NCI-H1092 treated with DMSO at 0.1 percent for 48 hours (cell line): ENCODE measurements at places on chromosomes 13 and 19.

DNA sequence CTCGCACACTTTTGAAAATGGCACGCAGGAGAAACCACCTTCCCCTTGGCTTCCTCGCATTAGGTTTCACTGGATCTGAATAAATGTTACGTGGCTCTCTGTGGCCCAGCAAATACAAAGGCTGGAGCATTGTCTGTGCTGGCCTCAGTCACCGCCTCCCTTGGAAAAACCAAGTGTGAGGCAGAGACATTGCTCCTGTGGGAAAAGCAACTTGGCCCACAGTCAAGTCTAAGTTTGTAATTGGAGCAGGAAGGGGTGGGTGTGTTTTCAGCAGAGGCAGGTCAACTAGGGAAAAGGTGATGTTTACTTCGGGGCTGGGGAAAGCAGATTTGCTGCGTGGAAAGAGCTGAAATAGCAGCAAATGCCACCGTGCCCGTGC, 101.6 kb downstream of the IRS2 start:
- DNase-seq: peak; percentile 58

DNA sequence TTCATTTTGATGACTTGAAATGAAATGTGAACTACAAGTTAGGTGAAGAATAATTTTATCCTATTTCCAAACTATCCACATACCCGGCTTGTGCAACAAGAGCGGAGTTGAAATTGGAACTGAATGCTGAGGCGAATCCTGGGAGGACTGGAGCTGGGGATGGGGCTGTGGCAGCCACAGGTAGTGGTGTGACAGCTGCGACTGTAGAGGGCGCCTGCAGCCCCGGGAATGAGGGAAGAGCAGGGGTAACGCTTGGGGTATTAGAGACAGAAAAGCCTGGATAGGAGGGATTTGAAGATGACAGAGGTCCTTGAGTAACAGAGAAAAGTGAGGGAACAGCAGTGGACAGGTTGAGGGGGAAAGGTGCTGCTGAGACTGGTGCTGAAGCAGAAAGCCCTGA, 22.0 kb upstream of the STOML3 start:
- no peak for DNase-seq

DNA sequence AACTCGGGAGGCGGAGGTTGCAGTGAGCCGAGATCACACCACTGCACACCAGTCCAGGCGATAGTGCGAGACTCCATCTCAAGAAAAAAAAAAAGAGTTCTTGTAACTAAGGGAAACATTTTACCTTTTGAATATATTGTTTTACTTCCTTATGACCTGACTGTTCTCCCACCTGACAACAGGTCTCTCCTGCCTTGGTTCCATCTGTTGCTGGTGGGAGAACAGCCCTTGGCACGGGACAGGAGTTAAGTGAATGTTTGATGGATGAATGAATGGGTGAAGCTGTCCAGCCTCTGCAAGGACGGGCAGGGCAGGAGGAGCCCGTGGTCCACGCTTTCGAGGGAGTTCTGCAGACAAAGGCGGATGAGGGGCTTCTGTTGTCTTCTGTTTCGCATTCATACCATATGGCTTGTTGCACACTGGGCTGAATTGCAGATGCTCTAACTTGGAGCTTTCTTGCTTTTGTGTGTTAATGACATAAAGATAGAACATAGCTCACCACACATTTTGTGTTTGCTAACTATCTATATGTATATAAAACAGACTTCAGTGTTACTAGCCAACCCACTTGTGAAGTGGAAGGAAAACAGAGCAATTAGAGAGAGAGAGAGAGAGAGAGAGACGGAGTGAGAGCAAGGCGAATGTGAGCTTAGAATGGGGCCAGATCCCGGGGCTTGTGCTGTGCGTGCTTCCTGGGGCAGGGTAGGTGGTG, 16.2 kb upstream of the CCNE1 start:
- no peak for DNase-seq

DNA sequence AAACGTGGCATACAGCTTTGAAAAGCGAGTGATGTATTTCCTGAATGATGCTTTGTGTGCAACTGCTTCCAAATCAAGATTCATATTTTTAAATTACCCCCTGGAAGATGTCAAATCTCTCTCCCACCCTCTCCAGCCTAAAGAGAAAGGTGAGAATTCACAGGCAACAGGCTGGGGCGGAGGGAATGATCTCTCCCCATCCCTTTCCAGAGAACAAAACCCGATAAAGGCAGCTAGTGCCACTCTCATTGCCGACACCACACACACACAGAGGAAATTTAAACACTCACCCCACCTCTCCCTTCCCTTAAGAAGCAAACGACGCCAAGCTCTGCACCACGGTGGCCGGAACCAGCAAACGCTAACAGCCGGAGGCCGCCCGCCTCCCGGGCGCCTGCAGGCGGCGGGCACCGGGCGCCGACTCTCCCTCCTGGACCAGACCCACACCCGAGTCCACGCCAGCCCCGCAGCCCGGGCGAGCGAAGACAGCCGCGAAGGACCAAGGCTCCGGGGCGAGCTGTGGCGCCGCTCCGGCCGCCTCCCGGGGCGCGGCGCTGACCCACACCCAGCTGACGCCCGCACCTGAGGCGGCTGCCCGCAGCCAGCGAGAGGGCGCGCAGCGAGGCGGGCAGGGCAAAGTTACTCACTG, 477 bp downstream of the LNX2 start:
- DNase-seq: peak; percentile 66

DNA sequence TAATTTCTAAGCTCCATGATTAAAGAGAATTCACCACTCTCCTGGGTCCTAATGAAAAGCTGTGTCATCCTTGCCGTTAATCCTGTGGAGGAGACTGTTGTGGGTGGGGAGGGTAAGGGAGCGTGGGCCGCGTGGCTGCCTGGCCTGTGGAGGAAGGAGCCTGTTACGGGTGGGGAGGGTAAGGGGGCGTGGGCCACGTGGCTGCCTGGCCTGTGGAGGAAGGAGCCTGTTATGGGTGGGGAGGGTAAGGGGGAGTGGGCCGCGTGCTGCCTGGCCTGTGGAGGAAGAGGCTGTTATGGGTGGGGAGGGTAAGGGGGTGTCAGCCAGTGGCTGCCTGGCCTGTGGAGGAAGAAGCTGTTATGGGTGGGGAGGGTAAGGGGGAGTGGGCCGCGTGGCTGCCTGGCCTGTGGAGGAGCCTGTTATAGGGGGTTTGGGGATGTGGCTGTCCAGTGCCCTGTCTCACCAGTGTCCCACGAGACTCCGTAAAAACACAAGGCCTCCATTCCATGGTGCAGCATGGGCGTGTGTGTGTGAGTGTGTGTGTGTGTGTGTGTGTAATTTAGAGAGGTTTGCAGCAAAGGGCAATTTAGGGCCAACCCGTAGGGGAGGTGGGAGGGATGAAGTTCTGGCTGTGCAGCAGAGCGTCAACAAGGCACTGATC, 15.6 kb upstream of the DCUN1D2 start:
- no peak for DNase-seq

GRCh38 chr13:44021422-44021821, 141.7 kb downstream of the LACC1 start:
- no peak for DNase-seq

GRCh38 chr13:104320446-104320845, 1254.2 kb upstream of the SLC10A2 start:
- DNase-seq: no peak

DNA sequence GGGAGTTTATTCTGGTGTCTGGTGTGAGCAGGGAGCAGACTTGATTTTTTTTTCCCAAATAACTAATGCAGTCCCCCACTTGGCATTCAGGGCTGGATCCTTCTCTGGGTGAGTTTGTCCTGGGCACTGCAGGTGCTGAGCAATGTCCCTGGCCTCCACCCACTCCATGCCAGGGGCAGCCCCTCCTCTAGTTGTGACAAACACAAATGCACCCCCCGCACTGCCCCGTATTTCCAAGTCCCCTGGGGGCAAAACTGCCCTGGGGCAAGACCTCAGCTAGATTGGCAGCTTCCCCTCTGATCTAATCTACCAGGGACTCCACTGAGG, 6.4 kb downstream of the MOB3A start:
- DNase-seq: no peak

DNA sequence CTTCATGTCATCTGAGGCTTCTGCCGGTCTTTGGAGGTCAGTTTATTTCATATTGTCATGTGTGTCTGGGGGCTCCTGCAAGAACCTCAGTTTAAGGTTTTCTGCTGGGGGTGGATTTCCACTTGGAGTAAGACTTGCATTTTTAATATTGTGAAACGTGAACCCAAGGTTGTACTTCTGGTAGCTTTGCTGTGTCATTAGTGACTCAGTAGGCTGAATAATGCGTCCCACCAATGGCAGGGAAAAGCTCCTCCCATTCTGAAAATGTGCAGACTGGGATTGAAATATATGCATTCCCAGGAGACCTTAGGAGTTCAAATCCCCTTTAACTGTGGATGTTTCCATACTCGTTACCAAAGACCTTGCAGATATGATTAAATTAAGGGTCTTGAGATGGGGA, 46.2 kb downstream of the ING1 start:
- DNase-seq: no peak

DNA sequence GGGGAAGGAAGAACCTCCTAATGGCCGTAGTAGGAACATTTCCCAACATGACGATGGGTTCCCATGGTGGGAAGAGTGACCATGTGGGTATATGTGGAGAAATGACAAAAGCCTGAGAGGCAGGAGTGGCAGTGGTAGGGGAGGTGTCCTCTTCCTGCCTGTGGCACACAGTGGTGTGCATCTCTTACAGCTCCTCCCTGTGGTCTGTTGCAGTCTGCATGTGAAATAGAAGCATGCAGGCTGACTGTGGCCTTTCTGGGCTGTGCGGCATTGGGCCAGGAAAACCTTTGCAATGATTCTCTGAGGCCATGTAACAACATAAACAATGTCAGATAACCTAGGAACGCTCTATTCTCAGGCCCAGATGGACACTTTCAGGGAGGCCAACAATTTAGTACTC, 84.0 kb downstream of the LACC1 start:
- DNase-seq: no peak

GRCh38 chr19:38417544-38418506, 8.2 kb downstream of the RASGRP4 start:
- no peak for DNase-seq

DNA sequence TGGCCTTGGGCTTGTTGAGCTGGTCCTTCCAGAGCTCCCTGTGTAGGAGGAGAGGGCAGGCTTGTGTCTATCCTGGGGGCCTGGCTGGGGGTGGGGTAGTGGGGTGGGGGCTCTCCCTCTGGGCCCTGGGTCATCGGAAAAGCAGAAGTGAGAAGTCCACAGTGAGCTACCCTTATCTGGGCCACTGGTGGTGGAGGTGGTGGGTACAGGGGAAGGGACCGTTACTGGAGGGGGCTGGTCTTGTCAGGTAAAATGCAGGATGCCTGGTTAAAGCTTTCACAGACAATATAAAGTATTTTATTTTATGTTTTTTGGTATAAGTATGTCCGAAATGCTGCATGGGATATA, 342 bp upstream of the SIGLEC10 start:
- no peak for DNase-seq

- DNase-seq: peak; percentile 28
These were observed at the start of gene MARK4 for GRCh38 chr19:45250832-45251451. Gene MARK4 (plus strand): TSS chr19:45251271. CDS start chr19:45251589, 318 bp downstream.

DNA sequence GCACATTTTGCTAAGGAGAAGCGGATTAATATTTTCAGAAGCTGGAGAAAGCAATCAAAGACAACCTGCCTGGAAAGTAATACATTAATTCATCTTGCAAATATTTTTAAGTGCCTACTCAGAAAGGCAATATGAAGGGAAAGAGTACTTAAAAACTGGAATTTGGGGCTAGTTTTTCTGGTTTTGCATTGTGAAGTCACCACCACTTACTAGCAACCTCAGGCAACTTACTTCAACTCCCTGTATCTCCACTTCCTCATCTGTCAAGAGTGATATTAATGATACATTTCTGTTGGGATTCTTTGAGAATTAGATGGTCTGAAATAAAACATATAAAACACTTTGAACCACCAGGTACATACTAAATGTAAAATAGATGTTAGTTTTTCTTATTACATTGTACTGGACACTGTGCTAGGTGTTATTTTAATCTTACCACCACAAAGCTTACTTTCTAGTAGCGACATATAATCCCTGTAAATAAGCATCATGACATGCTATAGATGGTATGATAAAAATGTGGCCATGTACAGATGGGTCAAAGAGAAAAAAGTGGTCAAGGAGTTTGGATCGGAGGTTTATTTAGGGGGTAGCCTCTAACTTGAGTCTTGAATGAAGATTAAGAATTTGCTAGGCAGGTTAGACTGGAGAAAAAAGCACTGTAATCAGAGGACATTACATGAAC, 101.2 kb downstream of the SPRY2 start:
- DNase-seq: no peak

DNA sequence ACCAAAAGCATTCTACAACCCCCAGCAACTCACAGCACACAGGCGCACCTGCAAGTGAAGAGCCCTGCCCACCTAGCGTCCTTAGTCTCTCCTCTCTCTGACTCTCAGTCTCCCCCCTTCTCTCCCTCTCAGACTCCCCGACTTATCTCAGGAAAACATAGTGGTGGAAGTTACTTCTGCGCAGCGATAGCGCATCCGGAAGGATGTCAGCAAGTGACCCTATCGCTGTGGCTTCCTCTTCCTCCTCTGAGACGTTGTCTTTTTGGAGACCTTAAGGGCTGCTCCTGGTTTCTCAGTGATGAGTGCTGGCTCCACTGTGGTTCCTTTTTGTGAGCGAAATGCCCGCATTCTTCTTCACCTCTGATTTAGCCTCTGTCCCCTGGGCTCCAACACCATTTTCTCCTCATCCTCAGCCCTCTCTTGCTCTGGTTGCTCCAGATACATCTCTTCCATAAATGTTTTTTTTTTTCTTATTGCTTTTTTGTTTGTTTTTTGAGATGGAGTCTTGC, 1.4 kb upstream of the YIF1B start:
- no peak for DNase-seq

- DNase-seq: no peak
These were observed 106.5 kb downstream of the ATP11A start for GRCh38 chr13:112796190-112796915.

GRCh38 chr19:6774821-6775707, 2.6 kb downstream of the VAV1 start:
- no peak for DNase-seq

DNA sequence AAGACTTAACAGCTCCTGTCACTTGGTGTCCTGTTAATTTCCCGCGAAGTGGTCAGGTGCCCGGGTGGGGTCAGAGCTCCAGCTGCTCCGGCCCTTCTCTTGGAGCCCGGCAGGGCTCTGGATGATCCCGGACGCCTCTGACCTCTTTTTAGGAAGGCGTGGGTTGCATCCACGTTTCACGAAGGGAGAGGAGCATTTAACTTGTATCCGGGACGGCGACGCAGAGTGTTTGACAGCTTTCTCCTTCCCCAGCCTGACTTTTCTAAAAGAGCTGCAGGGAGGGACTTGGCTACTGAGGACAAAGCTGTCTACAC, 656 bp downstream of the ZNF155 start:
- no peak for DNase-seq
